ENCODE measurements at places on chromosomes 1 and 21.
A peak's percentile ranks its signal among the peaks of the same experiment; 100 is the strongest.

GRCh38 chr1:244918421-244919319 is 54.3 kb upstream of the HNRNPU start:
- peak; percentile 80 for DNase-seq

DNA sequence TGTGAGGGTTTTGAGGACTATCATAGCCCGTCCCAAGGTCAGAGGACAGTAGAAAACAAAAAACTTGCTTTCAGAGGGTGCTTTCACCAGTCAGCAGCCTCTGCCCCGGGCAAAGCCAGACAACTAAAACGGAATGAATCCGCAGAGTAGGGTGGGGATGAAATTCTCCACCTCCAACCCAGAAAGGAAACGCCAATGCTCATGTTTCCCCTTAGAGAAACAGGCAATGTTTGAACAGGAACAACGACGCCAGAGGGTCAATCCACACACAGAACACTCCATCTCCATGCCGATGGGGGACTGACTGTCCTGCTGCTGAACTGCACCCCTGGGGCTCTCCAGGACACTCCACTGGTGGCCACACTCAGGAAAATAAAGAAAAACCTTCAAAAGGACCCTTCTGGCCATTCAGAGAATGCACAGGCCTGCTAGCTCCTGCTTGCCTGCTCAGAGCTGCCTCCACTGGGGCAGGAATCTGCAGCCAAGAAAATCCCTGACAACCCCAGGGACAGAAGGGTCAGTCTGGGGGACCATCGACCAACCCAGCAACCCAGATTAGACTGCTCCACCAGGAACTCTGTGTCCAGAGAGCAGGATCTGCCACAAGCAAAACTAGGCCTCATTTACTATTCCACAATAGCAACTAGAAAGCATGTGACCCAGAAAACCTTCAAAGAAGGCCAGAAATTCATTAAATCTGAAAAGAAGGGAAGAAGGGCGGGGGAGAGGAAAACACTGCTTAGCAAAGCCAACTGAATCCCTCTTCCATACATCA is 116.0 kb downstream of the TOMM20 start:
- DNase-seq = no peak

- no peak for DNase-seq
These were observed 126.2 kb downstream of the SIK1 start for GRCh38 chr21:43300496-43301408.

GRCh38 chr1:89041119-89041641 is 18.5 kb upstream of the GBP3 start:
- no peak for DNase-seq

DNA sequence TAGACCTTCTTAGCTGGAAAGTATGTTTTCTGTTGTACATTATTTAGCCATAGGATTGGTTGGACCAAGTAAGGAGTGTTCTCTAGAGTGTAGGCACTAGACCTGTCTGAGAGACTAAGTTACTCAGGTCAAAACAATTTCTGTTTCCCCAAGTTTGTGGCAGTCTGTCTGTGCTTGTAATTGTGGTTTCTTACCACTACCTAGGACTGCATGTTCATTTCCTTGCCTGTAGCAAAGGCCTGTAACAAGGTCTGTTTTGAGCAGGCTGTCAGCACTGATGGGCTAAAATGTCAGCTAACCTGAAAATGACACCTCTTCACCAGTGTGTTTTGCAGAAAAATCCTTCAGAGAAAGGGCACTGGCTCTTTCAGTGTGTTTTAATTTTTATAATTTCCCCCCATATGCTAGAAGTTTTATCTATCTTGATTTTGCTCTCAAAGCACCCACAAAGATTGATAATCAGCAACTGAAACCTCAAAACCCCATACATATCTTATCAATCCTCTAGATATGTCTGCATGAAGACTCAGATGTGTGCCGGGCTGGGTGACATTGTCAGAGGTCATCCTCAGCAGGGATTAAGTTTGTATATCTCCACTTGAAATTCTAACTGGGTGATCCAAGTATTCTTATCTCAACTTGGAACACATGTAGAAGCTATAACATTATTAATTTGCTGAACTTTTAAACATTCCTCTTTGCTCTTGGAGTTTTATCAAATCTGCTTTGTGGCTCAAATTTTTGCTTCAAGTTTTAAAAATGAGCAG is 50.7 kb upstream of the ST6GALNAC3 start:
- DNase-seq = no peak

- no peak for DNase-seq
These were observed 78.9 kb upstream of the RAB4A start for GRCh38 chr1:229192031-229192430.

DNA sequence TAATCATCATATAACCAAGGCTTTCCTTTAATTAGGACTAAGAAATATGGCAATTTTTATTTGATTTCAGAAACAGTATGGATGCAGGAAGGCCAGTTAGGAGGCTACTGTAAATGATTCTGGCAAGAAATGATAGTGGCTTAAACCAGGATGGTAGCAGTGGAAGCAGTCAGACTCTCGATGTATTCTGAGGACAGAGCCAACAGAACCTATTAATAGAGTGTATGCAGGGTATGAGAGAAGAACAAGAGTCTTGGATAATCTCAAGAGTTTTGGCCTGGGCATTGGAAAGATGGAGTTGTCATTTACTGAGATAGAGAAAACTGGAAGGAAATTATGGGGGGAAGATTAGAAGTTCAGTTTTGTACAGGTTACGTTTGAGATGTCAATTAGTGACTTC is 73.3 kb upstream of the GNG4 start:
- no peak for DNase-seq

DNA sequence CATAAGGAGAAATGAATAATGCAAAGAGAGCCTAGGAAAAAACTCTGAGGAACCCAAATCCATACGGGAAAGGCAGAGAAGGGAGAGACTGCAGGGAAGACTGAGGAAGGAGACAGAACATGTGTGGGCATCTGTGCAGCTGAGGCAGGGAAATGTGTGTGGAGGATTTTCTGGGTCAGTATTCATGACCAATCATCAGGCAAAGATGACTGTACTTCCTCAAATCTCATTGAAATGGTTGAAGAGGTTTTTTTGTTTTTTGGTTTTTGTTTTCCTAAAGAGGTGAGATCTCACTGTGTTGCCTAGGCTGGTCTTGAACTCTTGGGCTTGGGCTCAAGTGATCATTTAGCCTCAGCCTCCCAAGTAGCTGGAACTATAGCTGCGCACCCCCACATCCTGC is 15.7 kb downstream of the DIP2A start:
- no peak for DNase-seq

- no peak for DNase-seq
These were observed 10.8 kb downstream of the CFAP45 start for GRCh38 chr1:159889202-159889601.

DNA sequence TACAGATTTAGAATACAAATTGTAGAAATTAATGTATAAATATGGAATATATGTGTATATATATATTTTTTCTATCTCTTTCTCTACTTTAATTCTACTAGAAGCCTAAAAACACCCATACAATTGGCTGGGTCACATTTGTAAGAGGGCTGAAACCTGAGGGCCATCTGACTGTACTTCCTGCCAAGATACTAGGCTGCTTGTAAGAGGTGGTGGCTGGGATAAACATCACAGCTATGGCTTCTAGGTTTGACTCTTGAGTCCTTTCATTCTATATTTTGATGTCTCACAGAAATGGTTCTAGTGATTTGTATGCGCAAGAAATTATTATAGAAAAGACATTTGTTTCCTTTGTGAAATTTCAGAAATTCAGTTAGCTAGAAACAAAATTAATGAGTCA is 1155.2 kb upstream of the B3GALT2 start:
- no peak for DNase-seq

DNA sequence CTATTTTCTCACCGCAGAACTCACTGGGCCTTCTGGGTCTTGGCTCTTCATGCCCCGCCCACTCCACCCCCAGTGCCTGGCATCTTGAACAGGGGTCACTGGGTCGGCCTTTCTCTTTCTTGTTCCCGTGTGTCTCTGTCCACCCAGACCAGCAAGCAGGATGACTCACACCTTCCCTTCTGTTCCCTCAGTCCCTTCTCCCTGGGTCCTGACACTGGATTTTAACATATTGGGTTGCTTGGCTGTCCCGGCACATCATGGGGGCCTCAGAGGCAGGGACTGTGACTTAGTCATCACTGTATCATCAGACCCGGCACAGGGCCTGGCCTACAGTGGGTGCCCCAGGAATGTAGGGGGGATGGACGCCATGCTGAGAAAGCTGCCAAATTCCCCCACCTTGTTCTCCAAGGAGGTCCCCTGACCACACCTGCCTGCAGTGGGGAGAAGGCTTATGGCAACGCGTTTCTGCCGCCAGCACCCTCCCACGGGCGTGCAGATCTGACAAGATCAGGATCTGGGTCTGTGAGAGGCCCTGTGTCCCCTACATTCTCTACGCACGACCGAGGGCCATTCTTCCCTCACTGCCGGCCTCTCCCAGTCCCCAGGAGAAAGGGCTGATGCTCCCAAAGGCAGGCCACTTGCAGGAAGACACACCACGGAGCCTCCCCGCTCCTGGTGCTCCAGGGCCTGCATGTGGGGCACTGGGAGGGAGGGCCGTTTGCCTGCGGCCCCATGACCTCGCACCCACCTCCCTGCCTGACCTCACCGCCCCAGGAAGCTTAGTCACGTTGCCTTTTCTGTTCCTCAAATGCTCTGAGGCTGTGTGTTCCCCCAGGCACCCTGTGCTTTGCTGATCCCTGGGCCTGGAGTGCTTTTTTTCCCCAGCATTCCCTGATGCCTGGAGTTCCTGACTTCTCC is 157.2 kb upstream of the TMEM51 start:
- DNase-seq = no peak

- no peak for DNase-seq
These were observed 352.9 kb downstream of the LTN1 start for GRCh38 chr21:28639737-28640136.

- DNase-seq = no peak
These were observed 49.1 kb downstream of the LRRC71 start for GRCh38 chr1:156969496-156969895.
